Fibroblast of mammary gland (primary cell): ENCODE measurements at places on chromosomes 12 and 14.
A peak's percentile ranks its signal among the peaks of the same experiment; 100 is the strongest.

DNA sequence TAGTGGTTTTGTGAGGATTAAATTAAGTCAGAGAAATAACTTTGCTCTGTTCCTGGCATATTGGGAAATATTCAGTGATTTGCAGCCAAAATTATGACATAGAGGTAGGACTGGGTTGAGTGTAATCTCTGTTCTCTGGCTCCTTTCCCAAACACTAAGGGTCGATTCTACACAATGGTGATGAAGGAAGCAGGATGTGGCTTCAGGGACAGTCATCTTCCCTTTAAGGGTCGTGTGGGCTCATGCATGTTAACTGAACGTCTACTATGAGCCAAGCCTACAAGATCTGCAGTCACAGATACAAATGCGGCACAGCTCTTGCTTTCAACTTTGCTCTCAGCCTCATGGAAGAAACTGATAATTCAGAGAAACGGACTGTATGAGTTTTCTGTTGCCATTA is 381.6 kb downstream of the VRK1 start:
- DNase-seq = peak; percentile 67

GRCh38 chr12:19539836-19540235 is 100.5 kb downstream of the AEBP2 start:
- no peak for DNase-seq

DNA sequence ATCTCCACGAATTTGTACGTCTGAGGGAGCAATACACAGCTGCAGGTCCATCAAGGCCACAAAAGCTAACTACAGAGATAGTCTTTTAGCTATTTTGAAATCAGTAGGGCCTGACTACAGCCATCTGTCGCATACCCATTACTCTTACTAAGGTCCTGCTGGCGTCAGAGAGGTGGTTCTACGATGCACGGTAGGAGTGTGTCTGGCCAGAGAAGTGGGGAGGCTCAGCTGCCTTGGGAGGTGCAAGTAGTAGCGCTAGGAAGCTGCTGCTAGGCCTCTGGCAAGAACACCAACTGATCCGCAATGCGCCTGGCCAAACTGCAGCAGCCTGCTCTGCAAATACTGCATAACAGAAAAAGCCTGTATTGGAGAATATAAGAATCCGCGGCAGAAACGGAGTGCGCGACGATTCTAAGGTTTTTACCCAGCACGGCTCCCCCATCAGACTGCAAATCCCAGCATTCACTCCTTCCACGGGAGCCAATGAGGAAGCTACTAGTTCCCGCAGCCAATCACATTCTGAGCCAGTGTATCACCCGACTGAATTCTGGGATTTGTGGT is 743 bp upstream of the CAND1 start:
- DNase-seq = peak; percentile 99

DNA sequence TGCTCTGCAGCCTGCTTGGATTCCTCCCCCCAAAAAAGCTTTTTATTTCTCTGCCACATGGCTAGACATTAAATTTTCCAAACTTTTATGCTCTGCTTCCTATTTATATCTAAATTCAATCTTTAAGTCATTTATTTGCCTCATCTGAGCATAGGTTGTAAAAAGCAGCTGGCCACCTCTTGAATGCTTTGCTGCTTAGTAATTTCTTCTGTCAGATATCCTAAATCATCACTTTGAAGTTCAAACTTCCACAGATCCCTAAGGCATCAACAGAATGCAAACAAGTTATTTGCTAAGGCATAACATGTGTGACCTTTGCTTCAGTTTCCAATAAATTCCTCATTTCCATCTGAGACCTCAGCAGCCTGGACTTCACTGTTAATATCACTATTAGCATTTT is 209.6 kb downstream of the FSCB start:
- no peak for DNase-seq

- no peak for DNase-seq
Observed at GRCh38 chr14:92990456-92991430, 67.8 kb downstream of the CHGA start.

DNA sequence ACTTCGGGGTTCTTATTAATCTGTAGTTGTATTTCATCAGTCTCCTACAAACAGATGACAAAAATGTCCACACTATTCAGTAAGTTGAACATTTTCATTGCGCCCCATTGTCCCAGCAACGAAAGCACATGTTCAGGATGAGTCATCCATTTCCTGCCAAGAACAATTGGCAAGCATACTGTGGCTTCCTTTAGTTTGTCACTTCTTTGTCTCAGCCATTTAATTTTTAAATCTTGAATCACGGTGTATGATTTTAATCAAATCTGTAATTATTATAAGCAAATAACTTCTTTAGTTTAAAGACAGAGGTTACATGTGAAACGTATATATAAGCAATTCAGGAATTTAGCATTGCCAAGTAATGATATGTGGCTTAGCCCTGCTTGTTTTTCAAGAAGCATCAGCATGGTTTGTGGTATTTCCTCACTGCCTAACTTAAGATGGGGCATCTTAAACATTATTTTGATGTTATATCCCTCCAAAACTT is 211.3 kb upstream of the KRR1 start:
- peak; percentile 96 for DNase-seq

DNA sequence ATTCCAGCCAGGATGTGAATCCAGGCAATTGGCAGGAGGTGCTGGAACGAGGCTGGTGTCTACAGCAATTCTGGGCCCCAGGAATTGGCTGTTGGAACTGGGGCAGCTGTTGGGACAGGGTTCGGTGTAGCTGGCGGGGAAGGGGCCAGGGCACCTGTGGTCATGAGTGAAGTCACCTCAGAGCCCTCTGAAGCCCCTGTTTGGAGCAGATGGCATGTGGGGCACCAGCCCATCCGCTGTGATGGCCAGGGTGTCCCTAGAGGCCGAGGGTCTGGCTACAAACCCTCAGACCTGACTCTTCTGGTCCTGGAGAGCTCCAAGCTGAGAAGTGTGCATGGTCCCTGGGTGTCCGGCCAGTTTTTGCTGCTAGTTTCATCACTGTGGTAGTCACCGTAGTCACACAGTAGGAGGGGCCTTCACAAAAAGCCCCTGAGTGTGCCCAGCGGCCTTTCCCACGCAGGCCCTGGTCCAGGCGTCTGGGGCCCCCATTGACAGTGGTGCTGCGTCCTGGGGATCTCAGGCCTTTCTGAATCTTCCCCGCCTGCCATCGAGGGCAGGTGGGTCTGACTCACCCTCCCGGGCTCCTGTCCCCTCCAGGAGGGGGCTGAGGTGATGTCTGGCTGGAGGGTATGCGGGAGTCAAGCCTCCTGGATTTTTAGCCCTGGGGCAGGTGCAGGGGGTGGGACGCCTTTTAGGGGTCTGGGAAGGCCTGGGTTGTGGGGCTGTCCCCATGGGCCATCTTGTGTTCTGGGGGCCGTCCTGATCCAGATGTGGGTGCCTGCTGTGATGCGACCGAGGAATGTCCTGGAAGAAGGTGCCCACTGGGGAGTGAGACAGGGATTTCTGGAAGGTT is 368.0 kb downstream of the TMEM121 start:
- DNase-seq = no peak

GRCh38 chr12:131049549-131050339 is 96.0 kb downstream of the ADGRD1 start:
- no peak for DNase-seq

- DNase-seq = no peak
Observed at GRCh38 chr12:131250028-131250950, 296.6 kb downstream of the ADGRD1 start.

- DNase-seq = no peak
Observed at GRCh38 chr12:111442301-111443045, 36.8 kb downstream of the SH2B3 start.

DNA sequence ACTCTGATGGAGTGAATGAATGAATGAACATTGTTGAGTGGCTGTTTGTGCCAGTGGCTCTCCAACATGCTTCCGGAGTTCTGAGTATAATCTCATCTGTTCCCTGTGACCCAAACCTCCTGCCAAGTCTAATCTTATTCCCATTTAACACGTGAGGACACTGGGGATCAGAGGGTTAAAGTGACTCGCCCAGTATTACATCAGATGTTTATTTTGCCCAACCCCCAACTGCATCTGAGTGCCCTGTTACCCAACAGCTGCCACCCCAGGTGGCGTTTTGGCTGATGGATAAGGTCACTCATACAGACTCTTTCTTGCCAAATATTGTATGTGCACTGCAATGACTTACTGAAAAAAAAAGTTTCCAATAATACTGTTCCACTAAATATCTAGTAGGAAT is 210.9 kb downstream of the EXOC5 start:
- DNase-seq = no peak

DNA sequence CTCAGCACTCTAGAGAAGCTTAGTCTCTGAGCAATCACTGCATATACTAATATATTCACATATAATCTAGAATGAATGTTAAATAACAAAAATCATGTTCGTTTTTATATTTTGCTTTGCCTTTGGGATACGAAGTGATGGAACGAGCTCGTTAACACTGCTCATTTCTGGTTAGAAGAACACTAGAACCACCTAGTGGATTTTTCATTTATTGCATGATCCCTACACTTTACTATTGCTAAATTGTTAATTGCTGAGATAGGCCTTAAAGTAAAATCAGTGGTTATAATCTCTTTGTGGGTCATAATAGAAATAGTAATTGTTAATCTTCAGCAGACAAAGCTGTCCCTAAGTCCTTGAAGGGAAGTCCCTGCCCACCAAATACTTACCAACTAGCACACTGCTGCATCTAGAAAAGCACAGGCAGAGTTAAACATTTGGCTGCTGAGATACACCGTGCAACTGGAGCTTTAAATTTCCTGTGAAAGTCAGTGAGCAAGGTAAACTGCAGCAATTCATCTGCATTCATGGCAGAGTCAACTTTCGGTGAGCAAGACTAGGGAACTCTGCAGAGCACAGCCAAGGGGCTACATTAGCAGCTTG is 353.7 kb downstream of the APAF1 start:
- peak; percentile 53 for DNase-seq

GRCh38 chr14:68140076-68140741 is 320.6 kb downstream of the RAD51B start:
- DNase-seq = peak; percentile 99

DNA sequence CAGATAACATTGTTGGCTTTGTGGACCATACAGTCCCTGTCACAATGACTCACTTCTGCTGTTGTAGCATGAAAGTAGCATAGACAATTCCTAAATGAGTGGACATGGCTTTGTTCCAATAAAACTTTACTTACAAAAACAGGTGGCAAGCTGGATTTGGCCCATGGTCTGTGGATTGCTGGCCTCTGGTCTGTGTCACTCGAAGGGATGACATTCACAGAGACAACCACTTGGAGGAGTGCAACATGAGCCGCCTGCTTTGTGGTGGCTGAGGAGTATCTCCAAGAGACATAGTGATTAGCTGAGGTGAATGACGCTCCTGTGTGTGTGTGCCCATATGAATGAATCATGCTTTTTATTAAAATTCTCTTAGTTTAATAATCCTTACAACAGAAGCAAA is 81.3 kb upstream of the NRXN3 start:
- no peak for DNase-seq

GRCh38 chr14:83842547-83842946 is 1687.4 kb upstream of the FLRT2 start:
- DNase-seq = no peak

DNA sequence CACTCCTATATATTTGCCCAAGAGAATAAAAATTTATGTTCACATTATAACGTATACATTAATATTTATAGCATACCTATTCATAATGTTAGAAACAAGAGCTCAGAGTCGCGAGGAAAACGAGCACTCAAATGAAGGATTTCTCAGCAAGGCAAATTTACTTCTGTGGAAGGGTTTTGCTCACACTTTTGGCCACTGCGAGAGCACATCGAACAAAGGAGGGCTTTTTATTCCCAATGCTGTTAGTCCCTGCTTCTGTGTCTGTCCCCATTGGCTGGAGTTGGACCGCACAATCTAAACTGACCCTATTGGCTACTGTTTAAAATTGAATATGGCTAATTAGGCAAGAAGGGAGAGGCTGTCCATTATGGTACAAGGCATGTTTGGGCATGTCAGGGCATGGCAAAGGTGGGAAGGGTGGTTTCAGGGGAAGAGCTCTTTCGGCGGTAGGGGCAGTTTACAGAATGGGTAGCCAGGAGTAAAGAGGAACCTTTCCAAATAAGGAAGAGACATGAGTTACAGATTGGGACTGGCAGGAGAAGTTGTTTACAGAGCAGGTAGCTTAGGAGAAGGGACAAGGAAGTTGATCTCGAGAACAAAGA is 702.9 kb downstream of the TRHDE start:
- no peak for DNase-seq

- no peak for DNase-seq
Observed at GRCh38 chr12:51917746-51918453, 10.6 kb downstream of the ACVRL1 start.

DNA sequence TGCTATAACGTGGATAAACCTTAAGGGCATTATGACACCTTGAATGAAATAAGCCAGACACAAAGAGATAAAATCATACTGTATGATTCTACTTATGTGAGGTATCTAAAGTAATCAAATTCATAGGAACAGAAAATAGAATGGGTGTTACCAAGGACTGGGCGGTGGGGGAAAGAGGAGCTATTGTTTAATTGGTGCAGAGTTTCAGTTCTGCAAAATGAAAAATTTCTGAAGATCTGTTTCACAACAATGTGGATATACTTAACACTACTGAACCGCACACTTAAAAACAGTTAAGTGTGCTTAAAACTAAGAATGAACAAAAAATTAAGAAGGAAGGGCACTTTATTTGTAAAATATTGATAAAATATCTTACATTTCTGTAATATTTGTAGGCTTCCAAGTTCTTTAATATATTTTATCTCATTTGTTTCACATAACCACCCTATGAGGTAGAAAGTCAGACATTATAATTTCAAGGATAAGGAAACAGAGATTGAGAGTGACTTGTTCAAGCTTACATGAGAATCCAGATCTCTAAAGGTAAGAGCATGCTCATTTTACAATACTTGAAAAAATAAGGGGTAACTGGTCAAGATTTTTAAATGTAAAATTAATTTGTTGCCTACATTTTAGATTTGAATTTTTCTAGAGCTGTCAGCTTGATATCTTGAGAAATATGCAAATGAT is 14.9 kb downstream of the LTA4H start:
- no peak for DNase-seq

GRCh38 chr12:20475542-20475941 is 107.2 kb downstream of the PDE3A start:
- peak; percentile 32 for DNase-seq

DNA sequence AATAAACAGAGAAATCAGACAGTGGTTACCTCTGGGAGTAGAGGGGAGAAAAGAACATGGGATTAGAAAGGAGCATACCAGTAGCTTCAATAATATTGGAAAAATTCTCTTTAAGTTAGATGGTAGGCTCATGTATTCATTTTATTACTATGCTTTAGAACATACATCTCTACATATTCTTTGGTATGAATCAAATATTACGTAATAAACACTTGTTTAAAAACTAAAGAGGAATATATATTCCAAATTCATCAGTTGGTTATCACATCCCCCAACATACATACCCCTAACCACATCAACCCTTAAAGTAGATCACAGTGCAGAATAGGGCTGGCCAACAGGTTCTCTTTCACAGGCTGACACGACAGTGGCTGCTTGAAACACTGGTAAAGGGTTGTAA is 5.6 kb downstream of the RPAP3 start:
- no peak for DNase-seq
